ENCODE measurements at places on chromosomes 13 and 19.

DNA sequence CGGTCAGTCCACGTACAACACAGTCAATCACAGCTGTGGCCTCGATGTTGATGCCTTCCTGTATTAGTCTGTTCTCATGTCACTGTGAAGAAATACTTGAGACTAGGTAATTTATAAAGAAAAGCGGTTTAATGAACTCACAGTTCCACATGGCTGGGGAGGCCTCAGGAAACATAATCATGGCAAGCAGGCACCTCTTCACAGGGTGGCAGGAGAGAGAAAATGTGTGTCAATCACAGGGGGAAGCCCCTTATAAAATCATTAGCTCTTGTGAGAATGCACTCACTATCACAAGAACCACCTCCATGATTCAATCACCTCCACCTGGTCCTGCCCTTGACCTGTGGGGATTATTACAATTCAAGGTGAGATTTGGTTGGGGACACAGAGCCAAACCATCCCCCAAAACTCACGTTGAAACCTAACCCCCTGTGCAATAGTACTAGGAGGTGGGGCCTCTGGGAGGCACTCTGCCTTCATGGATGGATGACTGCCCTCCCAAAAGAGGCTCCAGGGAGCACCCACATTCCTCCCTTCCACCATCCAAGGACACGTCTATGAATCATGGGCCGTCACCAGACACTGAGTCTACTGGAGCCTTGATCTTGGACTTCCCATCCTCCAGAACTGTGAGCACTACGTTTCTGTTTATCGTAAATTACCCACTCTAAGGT lies 2.3 kb upstream of the PROZ start:
- no peak for DNase-seq

DNA sequence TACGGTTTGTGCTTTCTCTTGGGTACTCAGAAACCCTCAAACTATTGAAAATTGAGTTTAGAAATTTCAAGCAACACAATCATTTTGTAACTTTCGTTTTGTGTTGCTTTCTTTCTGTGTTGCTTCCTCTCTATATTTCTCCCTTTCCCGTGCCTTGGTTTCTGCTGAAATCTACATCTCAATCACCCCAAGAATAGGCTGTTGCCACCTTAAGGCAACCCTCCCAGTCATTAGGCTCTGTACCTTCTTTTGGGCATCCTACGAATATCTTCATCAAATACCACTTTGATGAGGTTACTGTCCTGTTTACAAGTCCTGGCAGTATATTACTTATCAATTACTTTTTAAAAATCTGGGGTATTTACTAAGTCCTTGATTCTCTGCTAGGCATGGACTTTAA lies 621.6 kb downstream of the GPC6 start:
- DNase-seq, result no peak

DNA sequence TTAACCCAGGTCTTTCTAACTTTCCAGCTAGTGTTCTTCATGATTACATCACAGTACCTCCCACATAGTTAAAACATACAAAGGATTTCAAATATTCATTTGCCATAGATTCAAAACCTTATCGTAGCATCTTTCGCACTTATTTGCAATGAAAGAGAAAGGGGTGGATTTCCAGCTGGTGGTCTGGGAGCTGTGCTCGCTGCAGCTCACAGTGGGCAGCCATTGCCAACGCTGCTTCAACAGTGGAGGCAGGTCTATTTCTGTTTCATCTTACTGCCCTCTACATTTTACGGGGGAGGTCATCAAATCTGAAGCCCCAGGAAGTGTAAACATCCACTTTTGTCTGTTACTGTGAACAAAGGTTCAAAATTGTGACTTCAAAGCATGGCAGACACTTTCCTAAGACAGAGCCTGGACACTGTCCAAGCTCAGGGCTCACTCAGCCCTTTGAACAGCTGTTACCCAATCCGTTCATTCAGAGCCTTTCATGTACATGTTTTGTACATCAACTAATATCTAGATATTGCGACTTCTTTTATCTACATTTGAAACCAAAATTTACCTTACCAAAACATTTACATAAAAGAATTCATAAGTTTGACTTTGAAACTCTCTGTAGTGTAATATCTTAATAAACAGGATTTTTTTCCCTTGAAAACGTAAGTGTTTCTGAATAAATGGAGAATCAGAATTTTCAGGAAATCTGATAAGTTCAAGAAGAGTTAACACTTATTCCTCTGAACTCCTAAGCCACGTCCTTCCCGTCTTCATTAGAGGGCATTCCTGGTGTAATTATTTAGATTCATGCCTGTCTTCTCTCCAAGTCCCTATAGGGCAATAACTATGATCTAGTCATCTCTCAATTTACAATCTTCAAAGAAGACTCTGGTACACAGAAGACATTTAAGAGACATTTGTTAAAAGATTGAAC lies 25.1 kb downstream of the STARD13 start:
- DNase-seq, result no peak

GRCh38 chr13:66663711-66664110 lies 566.4 kb downstream of the PCDH9 start:
- no peak for DNase-seq

- peak; percentile 29 for DNase-seq
Measured at GRCh38 chr19:8335343-8336071, 7.6 kb downstream of the KANK3 start.

DNA sequence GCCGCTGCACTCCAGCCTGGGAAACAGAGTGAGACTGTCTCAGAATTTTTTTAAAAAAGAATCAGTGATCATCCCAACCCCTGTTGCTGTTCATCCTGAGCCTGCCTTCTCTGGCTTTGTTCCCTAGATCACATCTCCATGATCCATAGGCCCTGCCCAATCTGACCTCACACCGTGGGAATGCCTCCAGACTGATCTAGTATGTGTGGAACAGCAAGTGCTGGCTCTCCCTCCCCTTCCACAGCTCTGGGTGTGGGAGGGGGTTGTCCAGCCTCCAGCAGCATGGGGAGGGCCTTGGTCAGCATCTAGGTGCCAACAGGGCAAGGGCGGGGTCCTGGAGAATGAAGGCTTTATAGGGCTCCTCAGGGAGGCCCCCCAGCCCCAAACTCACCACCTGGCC lies at the start of gene KLK2:
TSS of gene KLK2 (plus strand) at position 384 of the 400 bp plus-strand sequence. CDS start 35 bp downstream, outside the sequence.
- DNase-seq, result no peak

DNA sequence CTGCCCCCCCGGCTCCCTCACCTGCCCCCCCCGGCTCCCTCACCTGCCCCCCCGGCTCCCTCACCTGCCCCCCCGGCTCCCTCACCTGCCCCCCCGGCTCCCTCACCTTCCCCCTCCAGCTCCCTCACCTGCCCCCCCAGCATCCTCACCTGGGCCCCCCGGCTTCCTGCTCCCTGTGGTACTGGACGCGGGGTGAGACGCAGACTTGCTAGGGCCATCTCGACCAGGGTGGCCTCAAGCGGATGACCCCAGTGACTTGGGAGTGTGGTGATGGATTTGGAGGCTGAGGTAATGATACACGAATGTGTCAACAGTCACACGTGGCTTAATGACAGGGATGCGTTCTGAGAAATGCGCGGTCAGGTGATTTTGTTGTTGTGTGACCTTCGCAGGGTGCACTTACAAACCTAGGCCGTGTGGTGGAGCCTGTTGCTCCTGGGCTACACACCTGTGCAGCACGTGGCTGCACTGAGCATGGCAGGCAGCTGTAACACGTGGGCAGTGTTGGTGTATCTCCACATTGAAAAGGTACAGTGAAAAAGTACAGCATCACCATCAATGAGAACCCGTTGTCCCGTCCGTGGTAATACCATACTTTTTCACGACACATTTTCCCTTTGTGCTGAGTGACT lies 197.8 kb downstream of the TEX29 start:
- DNase-seq, result no peak

- no peak for DNase-seq
Measured at GRCh38 chr13:109773786-109774185, 12.6 kb downstream of the IRS2 start.

GRCh38 chr19:47973529-47973928 lies 18.4 kb downstream of the BSPH1 start:
- DNase-seq, result no peak

DNA sequence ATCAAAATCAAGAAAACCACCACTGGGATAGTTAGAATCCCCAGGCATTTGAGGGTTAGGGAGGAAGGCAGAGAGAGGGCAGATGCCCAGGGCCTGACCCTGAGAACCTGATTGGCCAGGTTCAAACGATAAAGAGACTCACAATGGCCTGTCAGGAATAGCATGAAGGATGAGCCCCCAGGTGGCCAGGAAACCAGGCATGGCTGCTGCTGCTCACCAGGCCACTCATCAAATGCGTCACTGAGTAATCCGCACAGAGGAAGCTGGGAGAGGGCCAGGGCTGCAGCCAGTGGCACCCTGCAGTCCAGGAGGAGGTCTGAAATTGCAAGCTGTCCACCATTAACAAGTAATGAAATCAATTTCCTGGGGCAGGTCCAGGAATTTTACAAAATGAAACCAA lies 111.3 kb downstream of the KATNAL1 start:
- no peak for DNase-seq
